Jurkat, Clone E6-1 (cell line): ENCODE measurements at places on chromosomes 11 and 22.

- no peak for DNase-seq
These were observed 185.5 kb downstream of the CTTN start for GRCh38 chr11:70583781-70584218.

DNA sequence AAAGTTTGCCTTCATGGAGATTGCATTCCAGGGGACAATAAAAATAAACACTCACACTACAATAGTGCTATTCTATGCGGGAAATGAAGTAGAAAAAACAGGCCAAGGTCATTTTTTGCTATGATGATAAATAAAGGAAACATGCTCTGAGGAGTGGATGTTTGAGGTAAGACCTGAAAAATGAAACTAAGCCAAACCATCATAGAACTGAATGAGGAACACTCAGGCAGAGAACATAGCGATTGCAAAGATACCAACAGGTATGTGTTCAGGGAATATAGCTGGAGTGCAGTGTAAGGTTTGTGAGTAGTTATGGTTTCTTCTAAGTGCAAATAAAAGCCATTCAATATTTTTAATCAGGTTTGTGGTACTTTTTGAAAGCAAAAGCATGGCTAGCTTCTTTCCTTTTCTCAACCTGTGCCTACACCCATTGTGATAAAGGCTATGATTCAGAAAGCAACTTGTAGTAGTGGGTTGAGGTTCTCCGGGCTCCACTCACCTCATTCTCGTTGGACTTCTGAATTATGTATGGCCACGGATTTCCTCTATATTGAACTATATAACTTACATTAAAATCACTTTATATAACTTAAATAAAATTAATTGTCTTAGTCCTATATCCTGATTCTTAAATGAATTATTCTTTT is 278.2 kb upstream of the CHORDC1 start:
- DNase-seq = no peak

DNA sequence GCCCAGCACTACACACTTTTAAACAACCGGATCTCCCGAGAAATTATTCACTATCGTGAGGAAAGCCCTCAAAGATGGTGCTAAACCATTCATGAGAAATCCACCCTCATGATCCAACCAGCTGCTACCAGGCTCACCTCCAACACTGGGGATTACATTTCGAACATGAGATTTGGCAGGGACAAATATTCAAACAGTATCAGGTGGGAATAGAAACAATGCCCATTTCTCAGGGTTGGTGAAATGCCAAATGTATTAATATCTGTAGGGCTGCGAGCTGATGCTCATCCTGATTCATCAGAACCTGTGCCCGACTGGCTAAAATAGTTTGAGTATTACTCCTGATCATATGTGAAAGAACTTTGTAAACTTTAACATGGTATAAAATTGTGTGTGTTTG is 15.8 kb upstream of the PTPRJ start:
- no peak for DNase-seq

DNA sequence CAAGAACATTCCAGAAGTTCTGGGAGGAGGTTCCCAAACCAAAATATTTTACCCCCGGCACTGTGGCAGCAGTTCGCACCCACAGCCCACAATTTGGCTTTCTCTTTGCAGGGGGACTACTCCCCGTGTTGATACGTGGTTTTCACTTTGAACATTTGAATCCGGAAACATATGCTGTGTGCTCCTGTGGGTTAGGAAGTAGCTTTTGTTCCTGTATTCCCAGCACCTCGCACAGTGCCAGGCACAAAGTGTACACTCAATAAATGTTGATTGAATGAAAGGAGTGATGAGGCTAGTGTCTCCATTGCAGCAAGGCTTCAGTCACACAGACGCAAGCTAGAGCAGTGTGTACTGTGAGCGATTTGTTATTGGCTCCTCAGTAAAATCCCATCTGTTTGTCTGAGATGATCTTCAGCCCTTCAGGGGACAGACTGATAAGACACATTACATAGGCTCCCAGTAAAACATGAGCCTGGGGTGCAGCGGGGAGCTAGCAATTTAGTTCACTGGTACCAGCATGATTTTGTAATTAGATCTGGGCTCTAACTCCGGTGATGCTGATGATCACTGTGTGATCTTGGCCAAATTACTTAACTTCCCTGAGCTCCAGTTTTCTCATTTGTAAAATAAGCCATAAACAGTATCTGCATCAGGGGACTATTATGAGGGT is 2.2 kb downstream of the LAYN start:
- peak; percentile 41 for DNase-seq

DNA sequence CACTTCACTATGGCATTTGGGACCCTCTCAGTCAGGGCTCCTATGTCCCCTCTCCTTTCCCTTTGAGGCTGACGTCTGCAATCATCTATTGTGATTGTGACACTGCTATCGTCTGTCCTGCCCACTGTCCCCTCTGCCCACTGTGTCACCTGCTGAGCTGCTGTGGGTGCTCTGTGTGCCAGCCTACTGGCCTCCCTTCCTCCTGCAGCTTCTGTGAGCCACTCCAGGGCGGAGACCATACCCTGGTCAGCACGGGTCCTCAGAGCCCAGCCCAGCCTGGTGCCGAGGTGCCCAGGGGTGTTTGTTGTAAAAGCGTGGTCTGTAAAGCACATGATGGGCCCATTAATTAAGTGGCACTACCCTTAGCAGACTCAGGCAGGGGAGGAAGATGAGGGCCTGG is 29.4 kb downstream of the MPPED1 start:
- no peak for DNase-seq

DNA sequence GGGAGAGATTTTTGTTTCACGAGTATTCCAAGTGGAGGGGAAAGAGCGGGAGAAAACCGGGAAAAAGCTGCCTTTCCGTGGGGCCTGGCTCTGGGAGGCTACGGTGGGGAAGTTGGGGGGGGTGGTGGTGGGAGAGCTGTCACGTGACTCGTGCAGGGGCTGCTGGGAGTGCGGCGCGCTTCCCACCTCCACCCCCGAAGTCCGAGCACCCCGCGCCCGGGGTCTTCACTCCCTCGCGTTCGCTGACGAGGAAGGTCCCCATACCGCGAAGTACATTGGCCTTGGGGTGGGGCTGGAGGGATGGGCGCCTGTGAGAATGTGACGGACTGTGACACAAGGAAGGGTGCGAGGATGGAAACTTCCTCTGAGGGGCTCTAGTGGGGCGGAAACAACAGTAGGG is at the start of gene TEX12:
TEX12 (plus strand) TSS at position 228 of the 400 bp plus-strand sequence. CDS start 1,897 bp downstream, outside the sequence.
- DNase-seq = no peak

GRCh38 chr11:57546869-57547475 is 9.6 kb downstream of the SMTNL1 start:
- DNase-seq = no peak

DNA sequence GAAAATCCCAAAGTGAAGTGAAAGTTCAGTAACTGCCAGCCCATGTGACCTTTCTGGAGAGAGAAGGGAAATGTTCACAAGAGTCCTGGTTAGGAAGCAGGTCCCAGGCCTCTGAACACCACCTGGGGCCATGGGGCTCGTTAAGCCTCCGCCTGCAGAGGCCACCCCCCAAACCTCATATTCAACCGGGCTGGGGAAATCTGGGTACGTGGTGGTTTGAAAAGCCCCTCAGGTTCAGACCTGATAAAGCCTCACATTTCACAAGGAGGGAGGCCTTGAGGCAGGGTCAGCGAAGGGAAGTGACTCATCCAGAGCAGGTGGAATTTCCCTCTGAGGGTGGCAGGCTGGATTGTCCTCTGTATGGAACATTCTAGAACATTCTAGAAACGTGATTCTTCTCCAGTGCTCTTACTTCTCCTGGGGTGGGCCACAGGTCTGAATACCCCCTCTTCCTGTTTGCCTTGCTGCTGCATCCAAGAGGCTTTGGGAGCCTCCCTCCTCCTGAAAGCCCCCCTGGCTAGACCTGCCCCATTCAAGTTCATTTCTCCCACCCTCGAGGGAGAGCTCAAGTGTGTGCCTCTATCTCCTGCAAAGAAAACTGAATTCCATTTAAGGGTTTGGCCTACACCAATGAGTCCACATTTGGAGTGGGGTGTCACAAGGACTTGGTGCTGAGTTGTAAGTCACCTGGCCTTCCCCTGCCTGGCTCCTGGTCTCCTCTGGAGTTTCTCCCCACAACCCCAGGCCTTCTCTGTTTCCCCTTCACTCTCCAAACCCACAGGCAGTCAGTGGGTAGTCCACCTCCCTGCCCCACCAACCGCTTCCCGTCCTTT is 6.3 kb downstream of the FXYD2 start:
- no peak for DNase-seq

DNA sequence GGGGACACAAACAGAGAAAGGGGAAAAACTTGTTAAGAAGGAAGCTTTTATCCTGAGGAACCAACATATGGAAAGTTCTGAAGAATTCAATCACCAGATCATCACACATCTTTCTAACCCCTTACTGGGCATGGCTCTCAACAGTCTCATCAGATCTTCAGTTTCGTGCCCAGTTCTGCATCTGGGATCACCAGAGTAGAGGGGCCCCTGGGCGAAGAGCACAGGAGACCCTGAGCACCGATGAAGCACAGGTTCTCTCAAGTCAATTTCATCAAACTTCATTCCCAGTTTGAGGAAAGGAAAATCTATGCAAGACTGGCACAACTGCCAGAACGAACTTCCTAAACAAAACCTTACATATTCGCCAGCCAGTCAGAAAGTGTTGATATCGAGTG is 8.5 kb upstream of the PYGM start:
- no peak for DNase-seq

DNA sequence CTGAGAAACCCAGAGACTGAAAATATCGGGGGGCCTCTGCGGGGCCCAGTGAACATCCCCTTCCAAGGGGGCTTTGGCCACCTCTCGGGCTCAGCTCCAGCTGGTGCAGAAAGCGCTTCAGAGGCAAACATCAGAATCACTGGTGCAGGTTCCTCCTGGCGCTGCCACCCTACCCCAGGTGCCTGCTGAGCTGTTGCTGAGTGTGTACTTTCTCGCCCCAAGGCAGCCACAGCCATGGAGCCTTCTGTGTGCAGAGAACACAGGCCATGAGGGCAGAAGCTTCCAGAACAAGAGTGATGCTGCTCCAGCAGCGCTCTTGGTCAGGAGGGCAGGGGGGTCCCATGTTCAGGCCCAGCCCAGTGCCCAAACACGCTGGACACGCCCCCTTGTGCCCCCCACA is 6.3 kb downstream of the DRD4 start:
- no peak for DNase-seq

DNA sequence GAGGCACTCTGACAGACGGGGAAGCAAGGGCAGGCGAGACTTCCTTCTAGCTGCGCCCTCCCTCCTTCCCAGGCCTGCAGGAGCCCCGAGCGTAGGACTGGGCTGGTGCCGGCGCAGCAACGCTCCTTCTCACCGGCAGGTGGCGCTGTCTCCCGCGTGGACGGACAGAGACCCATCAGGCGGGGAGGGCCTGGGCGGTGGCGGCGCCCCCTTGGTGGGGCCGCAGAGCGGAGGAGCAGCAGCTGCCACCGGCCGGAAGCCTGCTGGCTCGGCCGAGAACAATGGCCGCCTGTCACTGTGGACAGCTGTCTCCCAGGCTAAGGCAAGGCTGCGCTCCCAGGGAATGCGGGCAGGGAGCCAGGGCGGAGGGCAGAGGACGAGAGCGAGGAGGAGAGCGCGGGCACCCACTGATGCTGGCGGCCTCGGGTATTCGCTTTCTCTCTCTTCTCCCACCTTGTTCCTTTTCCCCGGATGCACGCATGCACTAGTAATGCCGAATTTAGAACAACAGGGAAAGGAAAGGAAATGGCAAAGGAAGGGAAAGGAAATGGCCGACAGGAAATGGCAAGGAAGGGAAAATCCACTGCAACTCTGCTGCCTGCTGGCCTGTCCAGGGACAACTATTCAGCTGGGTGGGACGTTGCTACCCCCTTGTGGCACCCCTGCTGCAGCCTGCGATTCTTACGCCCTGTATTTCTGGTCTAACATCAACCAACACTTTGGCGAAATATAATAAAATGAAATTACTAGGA is 14.4 kb downstream of the PPM1F start:
- peak; percentile 70 for DNase-seq

- DNase-seq = no peak
These were observed 56.1 kb downstream of the RBFOX2 start for GRCh38 chr22:35972559-35972958.

GRCh38 chr22:37457093-37457893 is 28.9 kb downstream of the MFNG start:
- DNase-seq = peak; percentile 48

DNA sequence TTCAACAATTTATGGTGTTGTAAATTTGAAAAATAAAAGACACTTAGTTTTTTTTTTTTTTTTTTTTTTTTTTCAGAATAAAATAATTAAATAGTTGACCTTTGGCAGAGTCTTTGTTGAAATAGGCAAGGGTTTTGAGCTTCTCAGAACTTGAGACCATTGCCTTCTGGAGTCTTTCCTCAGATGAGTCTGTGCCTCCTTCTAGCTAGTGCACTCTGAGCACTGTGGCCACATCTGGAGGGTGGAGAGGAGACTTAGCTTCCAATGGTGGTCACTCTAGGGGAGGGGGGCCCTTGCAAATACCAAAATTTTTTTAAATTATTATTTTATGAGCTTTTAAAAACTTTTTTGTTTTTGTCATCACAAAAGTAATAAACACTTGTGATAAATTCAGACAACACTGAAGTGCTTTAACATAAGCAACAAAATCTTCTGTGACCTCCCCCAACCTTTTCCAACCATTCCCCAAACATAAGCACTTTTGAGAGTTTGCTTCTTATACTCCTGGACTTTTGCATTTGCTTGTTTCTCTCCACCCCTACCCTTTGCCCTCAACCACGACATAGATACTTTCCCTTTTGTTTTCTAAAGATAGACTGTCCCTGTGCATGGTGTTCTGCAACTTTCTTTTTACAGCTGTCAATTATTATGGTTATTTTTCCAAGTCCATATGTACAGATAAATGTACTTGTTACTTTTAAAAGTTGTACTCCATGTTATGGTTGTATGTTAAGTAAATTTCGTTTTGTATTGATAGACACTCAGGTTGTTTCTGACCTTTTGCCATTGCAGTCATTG is 41.1 kb downstream of the BMAL1 start:
- no peak for DNase-seq

DNA sequence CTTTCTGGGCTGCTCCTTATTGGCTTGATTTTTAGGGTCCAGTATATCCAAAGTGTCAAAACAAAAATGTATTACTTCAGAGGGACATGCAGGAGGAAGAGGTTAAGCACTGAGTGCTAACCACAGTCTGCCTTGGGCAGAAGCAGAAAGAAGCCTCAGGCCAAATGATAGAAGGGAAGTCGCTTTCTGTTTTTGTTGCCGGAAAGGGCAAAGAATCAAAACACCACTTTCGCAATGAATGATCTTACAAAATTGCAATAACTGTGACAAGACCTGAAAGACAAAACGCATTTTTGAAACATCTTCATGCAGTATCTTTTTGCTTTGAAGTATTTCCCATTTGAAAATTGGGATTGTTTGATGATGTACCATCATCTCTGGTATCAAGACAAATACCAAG is 70.1 kb upstream of the PICALM start:
- DNase-seq = peak; percentile 20

DNA sequence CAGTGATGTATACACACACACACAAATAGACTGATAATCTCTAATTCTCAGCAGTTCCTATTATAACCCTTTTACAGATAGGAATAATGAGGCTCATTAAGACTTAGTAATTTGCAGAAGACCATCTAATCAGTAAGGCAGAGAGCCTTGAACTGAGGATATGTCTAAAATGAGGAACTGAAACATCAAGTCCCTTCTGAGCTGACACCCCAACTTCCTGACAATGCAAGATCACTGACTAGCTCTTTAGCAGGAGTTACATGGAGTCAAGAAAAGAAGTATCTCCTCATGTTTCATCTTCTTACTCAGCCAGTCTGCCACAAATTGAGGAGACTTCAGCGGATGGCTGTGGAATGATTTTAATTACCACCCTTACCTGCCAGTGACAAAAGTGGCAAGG is 193.0 kb downstream of the MSANTD4 start:
- DNase-seq = no peak

- DNase-seq = no peak
These were observed 33.8 kb downstream of the RAB30 start for GRCh38 chr11:83037877-83038276.
